Parietal lobe (tissue), 2 donors: ENCODE measurements at places on chromosomes 2 and 18. TPM values are rescaled to one million over a fixed set of nuclear protein-coding genes. Genes with fewer than 3 reads are reported as not detected.

KCNK3 gene
- total RNA-seq = 5.0 TPM

LDLRAD4 gene
- total RNA-seq = 299 TPM

SATB2 gene
- total RNA-seq = 826 TPM

GPC1 gene
- 89.2 TPM for total RNA-seq

ITGB6 gene
- not detected for total RNA-seq

CCDC141 gene
- 3.4 TPM for total RNA-seq

KYNU gene
- total RNA-seq = under 0.01 TPM

HJURP gene
- 3.8 TPM for total RNA-seq

CAPG gene
- 11.0 TPM for total RNA-seq

C2orf72 gene
- 33.5 TPM for total RNA-seq
